ENCODE measurements at places on chromosomes 16 and 17.

DNA sequence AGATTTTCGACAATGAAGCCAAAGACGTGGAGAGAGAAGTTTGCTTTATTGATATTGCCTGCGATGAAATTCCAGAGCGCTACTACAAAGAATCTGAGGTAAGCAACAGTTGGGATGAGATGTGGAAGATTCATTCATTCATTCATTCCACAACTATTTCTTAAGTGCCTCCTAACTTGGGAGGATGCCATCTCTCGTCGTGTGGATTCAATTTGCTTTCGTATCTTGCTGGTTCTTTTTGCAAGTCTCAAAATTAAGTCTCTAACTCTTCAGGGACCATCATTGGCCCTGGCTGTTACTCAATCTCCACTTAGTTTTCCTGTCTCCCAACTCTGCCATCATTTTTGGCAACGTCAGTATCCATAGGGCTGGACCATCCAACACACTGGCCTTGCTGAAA is 85.6 kb upstream of the NOL11 start:
- H3K36me3 ChIP-seq: peaks cover 2% of the 10 kb centered on the region
- no peak for DNase-seq
- H3K4me1 ChIP-seq: peaks cover 2% of the 10 kb centered on the region
- no peak overlapping the region for H3K27ac ChIP-seq
- no peak overlapping the region for H3K4me3 ChIP-seq

GRCh38 chr16:67296420-67296819 is 17.1 kb downstream of the PLEKHG4 start:
- no peaks in the 10 kb centered on the region for H3K4me1 ChIP-seq
- DNase-seq: no peak
- H3K36me3 ChIP-seq: no peaks in the 10 kb centered on the region
- no peaks in the 10 kb centered on the region for H3K27me3 ChIP-seq

DNA sequence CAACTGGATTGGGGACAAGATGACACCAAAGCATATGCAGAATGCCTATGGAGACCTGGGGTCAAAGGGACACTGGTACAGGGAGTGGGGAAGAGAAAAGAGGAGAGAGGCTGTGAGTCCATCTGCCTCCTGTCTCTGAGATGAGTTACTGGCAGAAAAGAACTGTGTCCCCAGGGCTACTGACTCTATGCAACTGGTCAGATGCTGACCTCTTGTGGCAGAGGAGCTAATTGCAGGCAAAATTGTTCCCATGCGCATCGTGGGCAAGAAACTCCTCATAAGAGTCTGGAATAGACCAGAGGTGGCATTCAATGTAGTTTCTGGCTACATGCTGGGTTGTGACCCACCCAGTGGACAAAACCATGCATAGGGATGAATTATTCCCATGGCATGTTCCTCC is 26.1 kb upstream of the MLKL start:
- H3K4me3 ChIP-seq: no peak overlapping the region
- peaks cover 7% of the 10 kb centered on the region for H3K4me1 ChIP-seq
- H3K36me3 ChIP-seq: no peaks in the 10 kb centered on the region
- H3K27ac ChIP-seq: no peak overlapping the region

DNA sequence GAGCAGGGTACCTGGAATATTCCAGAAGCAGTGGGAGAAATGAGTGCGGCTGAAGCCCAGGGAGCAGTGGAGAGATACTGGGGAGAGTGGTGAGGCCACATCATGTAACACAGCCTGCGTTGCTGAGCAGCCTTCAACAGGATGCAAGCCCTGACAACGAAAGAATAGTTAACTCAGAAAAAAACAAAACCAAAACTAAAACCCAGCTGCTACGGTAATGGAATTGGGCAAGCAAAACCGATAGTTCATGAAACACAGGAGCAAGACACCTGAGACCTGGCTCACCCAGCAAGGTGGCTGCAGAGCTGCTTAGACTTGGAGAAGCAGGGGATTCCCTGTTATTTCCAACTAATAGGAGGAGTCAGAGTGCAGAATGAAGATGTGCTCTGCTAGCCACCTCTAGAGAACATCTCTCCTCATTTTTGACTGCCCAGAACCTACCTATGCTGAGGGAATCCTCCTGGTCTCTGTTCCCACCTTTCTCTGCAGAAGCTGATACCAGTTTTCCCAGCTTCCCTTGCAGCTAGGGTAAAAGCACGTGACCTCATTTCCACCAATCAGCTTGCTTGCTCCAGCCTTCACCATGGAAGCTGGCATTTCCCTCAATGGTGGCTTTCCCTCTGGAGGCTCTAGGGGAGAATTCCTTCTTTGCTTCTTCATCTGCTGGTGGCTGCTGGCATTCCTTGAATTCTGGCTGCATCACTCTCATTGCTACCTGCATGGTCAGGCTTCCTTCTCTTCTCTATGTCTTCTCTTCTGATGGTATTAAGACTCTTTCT is 59.4 kb upstream of the XYLT1 start:
- H3K36me3 ChIP-seq: no peaks in the 10 kb centered on the region
- no peak for DNase-seq
- H3K27me3 ChIP-seq: no peaks in the 10 kb centered on the region

DNA sequence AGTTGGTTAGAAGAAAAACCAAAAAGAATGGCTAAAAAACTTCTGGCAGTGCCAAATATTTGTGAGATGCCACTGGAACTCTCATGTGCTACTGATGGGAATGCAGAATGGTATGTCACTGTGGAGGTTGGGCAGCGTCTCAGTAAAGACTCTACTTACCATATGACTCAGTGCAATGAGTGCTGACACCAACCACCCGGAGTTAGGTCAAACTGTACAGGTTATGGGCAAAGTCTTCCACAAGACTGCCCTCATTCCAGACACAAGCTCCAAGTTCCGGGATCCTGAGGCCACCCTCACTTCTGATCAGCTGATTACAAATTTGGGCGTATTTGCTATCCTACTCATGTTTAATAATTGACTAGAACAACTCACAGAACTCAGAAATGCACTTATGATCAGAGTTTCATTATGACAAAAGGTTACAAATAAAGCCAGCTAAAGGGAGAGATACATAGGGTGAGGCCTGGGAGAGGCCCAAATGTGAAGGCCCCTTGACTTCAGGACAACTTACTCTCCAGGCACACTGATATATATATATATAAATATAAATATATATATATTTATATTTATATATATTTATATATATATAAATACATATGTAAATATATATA is 114.9 kb downstream of the TRIM37 start:
- no peak overlapping the region for H3K4me3 ChIP-seq
- H3K27ac ChIP-seq: no peak overlapping the region
- no peaks in the 10 kb centered on the region for H3K36me3 ChIP-seq
- DNase-seq: no peak

- H3K36me3 ChIP-seq: no peaks in the 10 kb centered on the region
- no peak overlapping the region for H3K27ac ChIP-seq
- H3K4me1 ChIP-seq: peaks cover 2% of the 10 kb centered on the region
- no peaks in the 10 kb centered on the region for H3K27me3 ChIP-seq
Observed at GRCh38 chr16:79263425-79263824, 337.1 kb downstream of the MAF start.

DNA sequence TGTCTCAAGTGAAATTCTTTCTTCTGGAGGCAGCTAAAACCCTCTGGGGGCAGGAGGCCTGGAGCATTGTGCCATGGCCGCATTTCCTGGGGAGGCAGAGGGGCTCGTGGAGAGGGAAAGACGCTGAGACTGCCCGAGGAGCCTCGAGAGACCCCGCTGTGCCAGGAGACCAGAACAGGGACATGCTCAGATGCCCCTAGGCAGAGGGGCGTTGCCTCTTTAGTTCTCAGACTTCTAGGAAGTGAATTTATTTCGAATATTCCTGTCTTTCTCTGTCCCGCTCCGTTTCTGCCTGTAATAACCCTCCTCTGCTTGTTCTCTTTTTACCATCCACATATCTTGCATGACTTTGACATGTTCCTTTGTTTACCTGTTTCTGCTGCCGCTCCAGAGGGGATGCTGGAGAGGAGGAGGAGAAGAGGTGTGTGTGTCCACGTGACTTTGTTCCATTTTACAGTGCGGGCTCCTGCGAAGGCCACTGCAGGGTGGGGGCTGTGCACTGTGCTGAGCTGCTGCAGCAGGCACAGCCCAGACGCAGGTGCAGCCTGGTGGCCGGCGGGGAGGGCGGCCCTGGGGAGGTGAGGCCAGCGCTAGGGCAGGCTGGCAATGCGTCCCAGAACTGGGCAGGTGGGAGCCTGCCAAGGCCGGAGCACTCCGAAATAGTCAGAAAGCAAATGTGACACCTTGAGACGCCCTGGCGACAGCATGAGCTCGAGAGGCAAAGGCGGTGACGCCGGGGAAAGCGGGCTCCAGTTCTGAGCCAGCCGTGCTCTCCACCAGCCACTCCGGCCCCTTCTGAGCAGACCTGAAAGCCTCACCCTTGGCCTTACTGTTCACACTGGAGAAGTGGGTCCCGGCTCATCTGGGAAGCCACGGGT is 29.9 kb downstream of the CIBAR2 start:
- no peak overlapping the region for H3K27ac ChIP-seq
- DNase-seq: no peak
- H3K27me3 ChIP-seq: peaks cover 24% of the 10 kb centered on the region
- H3K36me3 ChIP-seq: no peaks in the 10 kb centered on the region

DNA sequence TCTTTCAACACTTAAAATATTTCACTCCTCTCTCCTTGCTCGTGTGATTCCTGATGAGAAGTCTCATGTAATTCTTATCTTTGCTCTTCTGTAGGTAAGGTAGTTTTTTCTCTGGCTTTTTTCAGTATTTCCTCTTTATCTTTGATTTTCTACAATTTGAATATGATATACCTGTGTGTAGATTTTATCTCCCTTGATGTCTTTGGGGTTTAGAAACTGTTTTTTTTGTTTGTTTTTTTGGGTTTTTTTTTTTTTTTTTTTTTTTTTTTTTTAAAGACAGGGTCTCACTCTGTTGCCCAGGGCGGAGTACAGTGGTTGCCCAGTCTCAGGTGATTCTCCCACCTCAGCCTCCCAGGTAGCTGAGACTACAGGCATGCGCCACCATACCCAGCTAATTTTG is 26.6 kb downstream of the MOSMO start:
- no peaks in the 10 kb centered on the region for H3K4me1 ChIP-seq
- no peaks in the 10 kb centered on the region for H3K27me3 ChIP-seq
- no peaks in the 10 kb centered on the region for H3K36me3 ChIP-seq
- no peak overlapping the region for H3K27ac ChIP-seq

GRCh38 chr16:81526935-81527334 is 82.3 kb downstream of the CMIP start:
- H3K4me1 ChIP-seq: no peaks in the 10 kb centered on the region
- no peak for DNase-seq
- no peaks in the 10 kb centered on the region for H3K36me3 ChIP-seq
- H3K27me3 ChIP-seq: no peaks in the 10 kb centered on the region
- no peak overlapping the region for H3K4me3 ChIP-seq

DNA sequence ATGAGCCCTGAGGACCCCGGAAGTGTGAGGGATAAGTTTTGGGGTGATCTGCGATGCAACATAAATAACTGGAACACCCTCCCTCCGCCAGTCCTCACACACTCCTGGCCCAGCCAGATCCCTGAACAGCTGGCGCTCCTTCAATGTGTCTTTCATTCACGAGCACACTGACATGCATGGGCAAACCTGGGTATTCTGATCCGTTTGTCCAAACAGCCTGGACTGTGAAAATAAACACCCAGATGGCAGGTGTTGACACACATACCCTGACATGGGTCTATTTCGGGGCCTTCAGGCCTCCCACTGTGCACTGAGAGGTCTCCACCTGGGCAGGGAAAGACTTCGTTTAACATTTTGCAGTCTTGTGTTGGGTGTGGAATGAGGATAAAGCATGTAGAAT is 3.0 kb upstream of the CPNE2 start:
- H3K4me3 ChIP-seq: no peak overlapping the region
- no peaks in the 10 kb centered on the region for H3K27me3 ChIP-seq
- H3K4me1 ChIP-seq: no peaks in the 10 kb centered on the region

- H3K36me3 ChIP-seq: no peaks in the 10 kb centered on the region
Observed at GRCh38 chr17:61250335-61250890, 149.2 kb upstream of the TBX2 start.

- H3K4me1 ChIP-seq: no peaks in the 10 kb centered on the region
- H3K27ac ChIP-seq: no peak overlapping the region
- H3K36me3 ChIP-seq: peaks cover 9% of the 10 kb centered on the region
Observed at GRCh38 chr17:79001190-79002020, 8.2 kb downstream of the CANT1 start.

- H3K27me3 ChIP-seq: no peaks in the 10 kb centered on the region
- H3K4me1 ChIP-seq: no peaks in the 10 kb centered on the region
- H3K27ac ChIP-seq: no peak overlapping the region
Observed at GRCh38 chr16:10312784-10313724, 72.8 kb upstream of the ATF7IP2 start.

GRCh38 chr16:12411516-12411915 is 392.2 kb downstream of the CPPED1 start:
- H3K4me3 ChIP-seq: no peak overlapping the region
- no peaks in the 10 kb centered on the region for H3K4me1 ChIP-seq
- no peak for DNase-seq
- H3K36me3 ChIP-seq: no peaks in the 10 kb centered on the region
- H3K27me3 ChIP-seq: no peaks in the 10 kb centered on the region
- H3K27ac ChIP-seq: no peak overlapping the region

- DNase-seq: no peak
- no peak overlapping the region for H3K4me3 ChIP-seq
- H3K36me3 ChIP-seq: no peaks in the 10 kb centered on the region
- H3K27ac ChIP-seq: no peak overlapping the region
Observed at GRCh38 chr16:21033704-21034103, 116.9 kb downstream of the DNAH3 start.

GRCh38 chr17:21705021-21705601 is 12.8 kb downstream of the KCNJ18 start:
- H3K36me3 ChIP-seq: no peaks in the 10 kb centered on the region
- no peak overlapping the region for H3K27ac ChIP-seq
- H3K4me3 ChIP-seq: no peak overlapping the region
- no peaks in the 10 kb centered on the region for H3K27me3 ChIP-seq

DNA sequence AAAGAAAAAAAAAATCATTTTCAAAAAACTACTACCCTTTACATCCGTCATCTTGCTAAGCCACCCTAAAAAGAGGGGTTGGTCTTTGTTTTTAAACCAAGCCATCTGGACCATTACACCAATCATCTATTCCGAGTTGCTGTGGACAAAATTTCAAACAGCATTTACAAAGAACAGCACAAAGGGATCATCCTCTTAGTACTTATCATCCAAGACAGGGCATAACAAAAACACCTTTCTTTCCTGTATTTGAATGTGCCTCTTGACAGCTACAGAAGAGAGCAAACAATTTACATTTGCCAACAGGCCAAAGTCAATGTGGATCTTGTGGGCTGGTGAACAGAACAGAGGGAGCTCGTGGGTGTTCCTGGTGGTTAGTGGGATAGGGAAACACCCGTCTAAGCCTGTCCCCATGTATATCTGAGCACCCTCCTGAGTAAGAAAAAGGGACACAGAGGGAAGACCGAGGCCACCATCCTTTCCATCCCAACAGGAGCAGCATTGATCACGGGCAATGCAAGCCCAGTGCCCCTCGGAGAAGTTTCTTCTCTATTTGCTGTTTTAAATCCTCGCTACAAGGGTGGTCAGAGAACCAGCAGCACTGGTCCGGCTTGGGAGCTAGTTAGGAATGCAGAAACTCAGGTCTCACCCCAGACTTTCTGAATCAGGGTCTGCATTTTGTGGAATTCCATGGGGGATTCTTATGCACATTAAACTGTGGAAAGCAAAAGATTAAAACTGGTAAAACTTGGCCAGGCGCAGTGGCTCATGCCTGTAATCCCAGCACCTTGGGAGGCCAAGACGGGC is 1.9 kb downstream of the SLC39A11 start:
- H3K4me1 ChIP-seq: 0 out of 2 replicates have a peak, but pooled peaks cover 2% of the 10 kb centered on the region
- H3K27me3 ChIP-seq: no peaks in the 10 kb centered on the region
- no peak overlapping the region for H3K4me3 ChIP-seq
- no peak for DNase-seq
- H3K27ac ChIP-seq: no peak overlapping the region
